ENCODE measurements at places on chromosomes 2 and 18.

- no peak for DNase-seq
These were observed 23.7 kb downstream of the TIMM21 start for GRCh38 chr18:74171910-74172606.

DNA sequence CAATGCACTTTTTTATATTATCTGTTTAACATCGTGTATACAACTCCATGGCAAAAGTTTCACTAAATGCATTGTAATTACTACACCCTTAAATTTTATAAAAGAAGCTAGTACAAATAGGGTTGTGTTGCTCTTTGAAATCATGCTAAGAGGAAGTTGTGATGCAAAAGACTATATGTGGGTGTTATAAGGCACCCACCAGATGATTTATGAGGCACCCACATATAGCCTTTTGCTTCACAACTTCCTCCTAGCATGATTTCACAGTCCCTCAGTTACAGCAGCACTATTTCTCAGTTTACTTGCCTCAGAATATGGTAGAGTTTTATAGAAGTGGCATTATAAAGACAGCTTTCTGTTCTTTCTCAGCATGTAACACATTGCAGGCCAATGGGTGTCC is 277.3 kb upstream of the DOK6 start:
- no peak for DNase-seq

DNA sequence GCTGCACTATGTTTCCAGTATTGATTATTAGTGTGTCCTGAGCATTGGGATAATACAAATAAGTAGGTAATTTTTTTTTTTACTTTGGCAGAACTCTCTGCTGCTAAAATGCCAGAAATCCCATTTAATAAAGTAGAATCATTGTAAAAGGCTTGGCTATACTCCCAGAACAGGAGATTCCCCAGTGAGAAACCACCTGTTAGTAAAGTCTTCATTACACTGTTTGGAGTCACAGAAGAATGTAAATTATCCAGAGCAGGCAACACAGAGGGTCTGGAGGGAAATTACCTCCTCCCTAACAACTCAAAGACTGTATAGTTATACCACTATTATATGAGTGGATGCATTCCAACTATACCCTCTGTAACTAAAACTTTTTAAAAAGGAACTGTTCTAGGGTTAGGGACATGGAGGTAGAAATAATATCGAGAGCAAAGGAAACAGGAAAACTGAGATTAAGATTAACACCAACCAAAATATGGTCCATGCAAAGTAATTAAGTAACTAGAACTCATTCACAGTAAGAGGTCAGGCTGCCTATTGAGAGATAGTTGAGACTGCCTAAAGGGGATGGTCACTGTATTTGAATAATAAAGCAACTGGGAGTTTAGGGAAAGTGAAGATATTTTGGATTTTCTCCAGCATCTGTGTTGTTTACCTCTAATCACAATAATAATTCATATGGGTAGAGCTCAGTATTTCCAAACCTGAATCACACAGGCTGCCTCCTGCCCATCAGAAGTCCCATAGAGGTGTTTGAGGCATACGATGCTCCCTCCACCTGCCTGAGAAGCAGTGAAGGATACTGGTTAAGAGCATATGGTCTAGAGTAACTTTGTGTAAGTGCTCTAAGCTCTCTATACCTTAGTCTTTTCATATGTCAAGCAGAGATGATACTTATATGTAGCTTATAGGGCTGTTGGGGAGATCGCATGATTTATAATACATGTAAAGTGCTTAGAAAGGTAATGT is 34.4 kb downstream of the MAP2 start:
- no peak for DNase-seq

- no peak for DNase-seq
These were observed 214.4 kb upstream of the DSEL start for GRCh38 chr18:67730886-67731285.

- DNase-seq = no peak
These were observed 45.0 kb upstream of the RIT2 start for GRCh38 chr18:43160509-43160908.

- DNase-seq = no peak
These were observed 38.4 kb downstream of the PAX8 start for GRCh38 chr2:113240150-113240914.

GRCh38 chr18:79491081-79491551 is 95.4 kb downstream of the NFATC1 start:
- DNase-seq = no peak

- no peak for DNase-seq
These were observed 346.3 kb upstream of the TNP1 start for GRCh38 chr2:217206016-217206725.

DNA sequence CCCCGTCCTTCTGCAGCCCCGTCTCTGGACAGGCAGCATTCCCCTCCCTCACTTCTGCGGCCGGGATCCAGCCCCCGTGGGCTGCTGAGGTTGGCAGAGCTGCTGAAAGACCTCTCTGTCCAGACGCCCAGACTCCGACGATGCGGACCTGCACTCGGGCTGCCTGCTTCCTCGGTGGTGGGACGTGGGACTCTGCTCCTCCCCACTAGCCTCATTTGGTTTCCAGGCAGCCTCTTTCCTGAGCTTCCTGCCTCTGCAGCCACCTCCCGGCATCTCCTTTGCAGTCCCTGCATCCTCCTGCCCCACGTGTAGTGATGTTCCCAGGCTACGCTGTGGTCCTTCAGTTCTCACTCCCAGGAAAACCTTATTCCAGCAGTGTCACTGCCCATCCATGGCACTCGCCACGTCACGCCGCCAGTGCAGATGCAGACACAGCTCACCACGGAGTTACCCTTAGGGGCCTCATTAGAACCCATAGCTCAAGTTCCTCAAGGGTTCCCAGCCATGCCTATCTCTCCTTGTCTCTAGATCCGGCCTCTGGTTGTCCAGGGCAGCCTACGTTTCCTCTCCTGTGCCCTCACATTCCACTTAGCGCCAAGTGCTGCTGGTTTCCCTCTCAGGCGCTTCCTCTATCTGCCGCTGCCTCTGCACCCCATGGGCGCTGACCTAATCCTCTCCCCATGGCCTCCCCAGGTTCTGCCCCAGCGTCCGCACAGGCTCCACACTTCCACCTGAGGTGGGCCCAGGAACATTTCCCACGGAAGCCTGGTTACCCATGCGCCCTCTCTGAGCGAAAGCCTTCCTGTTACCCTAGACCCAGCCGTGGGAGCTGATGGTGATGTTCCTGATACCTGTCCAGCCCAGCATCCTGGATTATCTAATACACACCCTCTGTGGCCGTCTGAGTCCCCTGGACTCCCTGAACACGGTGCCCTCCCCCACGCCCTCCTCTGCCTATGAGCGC is 318.3 kb upstream of the MYT1L start:
- no peak for DNase-seq

GRCh38 chr2:19442731-19443130 is 84.3 kb upstream of the OSR1 start:
- no peak for DNase-seq

- no peak for DNase-seq
These were observed 54.7 kb downstream of the CD28 start for GRCh38 chr2:203761121-203761520.

- no peak for DNase-seq
These were observed 14.4 kb downstream of the COPS9 start for GRCh38 chr2:240121675-240122074.

DNA sequence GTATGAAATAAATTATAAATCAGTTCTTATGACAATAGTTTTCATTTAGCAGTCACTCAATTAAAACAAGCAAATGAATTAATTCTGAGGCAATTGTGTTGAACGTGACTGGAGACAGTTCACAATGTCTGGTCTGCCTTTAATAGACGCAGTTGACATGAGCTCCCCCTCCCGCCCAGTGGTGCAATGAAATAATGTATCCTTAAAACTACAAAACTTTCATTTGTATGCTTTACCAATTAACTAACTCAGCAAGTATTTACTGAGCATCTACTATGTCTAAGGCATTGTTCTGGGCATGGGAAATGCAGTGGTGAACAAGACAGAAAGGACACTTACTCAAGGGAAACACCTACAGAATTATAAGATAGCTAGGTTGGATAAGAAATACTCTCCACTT is 3.5 kb upstream of the DSC2 start:
- no peak for DNase-seq

DNA sequence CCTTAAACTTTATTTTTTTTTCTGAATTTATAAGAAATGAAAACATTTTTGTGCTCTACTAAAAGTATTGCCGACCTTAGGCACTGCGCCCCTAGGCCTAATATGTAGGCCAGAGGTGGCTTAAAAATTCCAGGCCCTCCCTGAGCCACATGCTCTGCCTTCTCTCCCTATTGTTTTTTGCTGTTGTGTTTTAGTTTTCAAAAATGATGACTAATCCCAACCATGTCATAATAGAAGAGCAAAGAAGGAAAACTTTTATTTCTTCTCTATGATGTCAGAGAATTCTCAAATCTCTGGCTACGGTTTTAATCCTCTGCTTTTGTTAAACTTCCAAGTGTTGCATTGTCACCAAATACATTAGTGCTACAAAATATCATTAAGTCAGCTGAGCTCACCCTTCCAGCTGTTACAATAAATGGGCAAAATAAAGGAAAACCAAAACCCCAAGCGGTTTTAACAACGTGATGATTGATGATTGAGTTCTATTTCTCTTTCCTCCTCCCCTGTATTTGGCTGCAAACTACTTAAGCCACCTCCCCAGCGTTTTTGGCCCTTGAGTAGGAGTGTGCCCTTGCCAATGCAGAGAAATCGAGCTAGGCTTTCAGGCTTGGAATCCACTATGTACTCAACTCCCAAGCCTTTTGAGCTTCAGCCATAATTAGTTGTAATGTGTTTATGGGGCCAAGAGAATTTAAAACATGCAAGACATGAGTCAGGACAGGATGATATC is 163.5 kb upstream of the POU3F3 start:
- DNase-seq = no peak

- DNase-seq = no peak
These were observed 356.3 kb upstream of the PKDCC start for GRCh38 chr2:41691561-41691960.

- no peak for DNase-seq
These were observed at the start of gene DSC2 for GRCh38 chr18:31102025-31102684. TSS of gene DSC2 (minus strand) at chr18:31102421. CDS start at chr18:31101971, 450 bp downstream.

DNA sequence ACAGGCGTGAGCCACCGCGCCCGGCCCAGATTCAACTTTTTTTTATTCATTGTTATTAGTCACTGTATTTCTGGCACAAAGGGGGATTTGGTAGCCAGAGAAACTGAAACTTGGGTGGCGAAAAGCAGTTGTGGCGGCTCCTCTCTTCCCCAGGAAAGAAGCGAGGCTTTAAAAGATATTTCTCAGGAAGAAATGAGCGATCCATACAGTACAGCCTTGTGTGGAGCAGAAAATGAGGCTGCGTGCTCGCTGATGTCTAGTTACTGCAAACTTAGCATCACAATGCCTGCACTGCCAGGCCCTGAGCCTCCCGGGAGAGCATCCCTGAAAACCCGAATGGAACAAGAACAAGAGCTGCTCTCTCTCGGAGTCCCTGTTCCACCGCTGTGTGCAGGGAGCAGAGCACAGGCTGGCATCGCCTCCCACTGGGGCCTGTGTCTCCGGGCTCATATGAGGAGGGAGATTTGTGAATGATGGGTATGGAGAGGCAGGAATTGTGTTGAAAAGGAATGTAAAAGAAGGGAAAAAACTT is 234.0 kb downstream of the ZNF516 start:
- no peak for DNase-seq

DNA sequence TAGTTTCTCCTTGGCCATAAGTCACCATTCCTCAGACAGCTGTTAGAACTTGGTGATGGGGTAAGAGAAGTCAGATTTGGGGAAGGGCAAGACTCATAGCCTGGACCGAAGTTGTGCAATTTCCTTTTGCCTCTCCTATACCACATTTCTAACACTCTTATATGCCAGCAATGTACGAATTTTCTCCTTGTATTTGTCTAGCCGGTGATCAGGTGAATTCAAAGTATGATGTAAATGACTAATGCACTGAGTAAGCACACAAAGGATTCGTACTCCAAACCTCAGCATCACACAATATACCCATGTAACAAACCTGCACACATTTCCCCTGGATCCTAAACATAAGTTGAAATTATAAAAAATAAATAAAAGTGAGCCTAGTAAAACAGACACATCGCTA is 1143.5 kb upstream of the CELF4 start:
- no peak for DNase-seq

DNA sequence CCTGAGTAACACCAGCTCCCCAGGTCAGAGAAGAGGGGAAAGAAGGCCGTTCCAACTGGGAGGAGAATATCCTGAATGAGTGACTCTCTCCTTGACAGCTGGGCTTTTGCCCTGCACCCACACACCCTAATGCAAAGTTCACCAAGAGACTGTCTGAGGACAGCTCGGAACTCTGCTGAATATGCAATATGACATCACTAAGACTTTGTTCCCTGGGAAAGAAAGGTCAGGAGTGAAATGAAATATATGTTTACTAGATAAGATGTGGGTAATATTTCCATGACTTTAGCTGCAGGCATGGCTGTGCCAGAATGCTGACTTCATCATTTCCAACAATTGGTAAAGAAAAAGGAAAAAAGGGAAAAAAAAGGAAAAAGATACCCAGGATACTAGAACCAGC is 488.2 kb upstream of the RAB6C start:
- no peak for DNase-seq

- no peak for DNase-seq
These were observed 85.2 kb downstream of the SLC4A10 start for GRCh38 chr2:161709428-161709827.

DNA sequence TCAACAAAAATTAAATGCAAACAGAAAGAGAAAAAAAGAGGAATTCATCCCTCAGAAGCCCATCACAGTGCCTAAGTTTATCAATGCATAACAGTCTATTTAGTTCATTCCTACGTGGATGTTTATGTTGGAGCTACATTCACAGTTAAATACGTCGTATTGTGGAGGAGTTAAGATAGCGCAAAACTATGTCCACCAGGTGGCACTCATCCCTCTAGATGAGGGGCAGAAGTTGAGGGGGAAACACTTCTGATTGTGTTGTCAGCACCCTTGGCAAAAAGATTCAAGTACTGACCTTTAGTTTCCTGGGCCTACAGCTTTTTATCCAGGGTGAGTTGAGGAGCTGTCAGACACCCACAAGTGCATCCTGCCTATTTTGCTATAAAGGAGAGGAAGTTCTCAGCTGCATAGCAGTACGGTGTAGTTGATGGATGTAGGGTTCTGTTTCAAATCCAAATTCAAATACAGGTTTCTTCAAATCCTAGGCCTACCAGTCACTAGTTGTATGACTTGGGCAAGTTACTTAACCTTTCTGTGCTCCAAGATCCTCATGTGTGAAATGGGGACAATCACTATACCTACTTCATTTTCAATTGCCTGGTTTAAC is 26.8 kb upstream of the MYO1B start:
- no peak for DNase-seq

DNA sequence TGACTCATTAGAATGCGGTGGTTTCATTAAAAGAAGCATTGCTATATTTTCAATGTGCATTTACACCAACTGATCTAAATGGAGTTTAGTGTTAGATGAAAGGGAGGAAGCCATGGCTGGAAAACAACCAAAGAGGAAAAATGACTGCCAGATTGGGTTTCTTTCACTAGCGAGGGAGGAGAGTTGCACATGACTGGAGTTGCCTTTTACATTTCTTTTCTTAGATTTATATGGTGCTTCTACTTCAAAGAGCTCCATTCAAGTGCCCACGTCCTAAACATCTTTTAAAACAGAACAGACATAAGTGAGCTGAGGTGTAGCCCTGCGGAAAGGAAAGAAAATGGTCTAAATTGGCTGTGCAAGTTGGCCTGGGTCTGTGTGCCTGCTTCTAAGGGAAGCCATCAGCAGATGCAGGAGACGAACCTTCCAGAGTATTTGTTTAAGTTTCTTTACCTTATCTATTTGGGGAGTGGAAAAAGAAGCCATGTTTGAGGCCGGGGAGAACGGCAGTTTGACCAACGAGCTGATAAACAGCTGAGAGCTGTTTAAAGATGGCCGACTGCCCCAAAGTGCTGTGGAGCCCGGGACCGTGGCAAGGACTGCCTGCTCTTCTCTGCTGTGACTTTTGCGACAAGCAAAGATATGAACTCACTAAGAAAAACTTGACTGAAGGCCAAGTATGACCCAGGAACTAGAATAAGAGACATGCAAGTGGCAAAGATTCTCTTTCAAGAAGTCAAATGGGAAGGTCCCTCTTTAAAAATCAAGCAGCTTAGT is 327.0 kb downstream of the ZNF516 start:
- DNase-seq = no peak
